ENCODE measurements at places on chromosomes 2 and 18. TPM values are rescaled to one million over a fixed set of nuclear protein-coding genes. Genes with fewer than 3 reads are reported as not detected.

DNA sequence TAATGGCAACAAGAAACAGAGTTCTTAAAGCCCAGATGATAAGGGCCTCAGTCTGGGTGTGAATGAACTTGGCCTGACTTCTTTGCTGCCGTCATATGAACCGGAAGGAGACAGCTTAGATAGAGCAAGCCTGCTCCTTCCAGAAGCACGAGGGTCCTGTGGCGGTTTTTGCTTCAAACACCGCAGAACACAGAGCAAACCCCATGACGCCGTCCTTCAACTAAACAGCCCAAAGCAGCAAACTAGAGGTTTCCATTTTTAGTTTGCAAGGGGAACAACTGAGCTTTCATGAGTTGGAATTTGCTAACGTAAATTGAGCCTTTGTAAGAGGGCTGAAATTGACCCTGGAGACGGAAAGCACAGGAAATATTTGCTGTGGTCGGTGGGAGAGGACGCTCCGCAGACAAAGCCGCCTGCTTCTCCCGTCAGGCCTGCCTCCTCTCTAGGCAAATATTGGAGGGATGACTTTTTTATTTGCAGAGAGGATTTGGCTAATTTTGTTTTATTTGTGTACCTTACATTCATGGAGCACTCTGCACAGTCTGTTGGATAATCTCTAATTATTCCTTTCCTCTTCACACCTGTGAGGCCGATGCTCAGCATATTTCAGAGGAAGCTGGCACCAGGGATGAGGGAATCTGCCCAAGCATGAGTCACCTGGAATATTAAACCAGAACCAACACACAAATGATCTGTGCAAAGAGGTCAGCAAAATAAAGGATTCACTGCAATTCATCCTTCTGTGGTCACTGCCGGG lies 134.0 kb upstream of the NCK2 start:
- H3K4me3 ChIP-seq = no peak overlapping the region
- H3K27me3 ChIP-seq = no peaks in the 10 kb centered on the region
- H3K4me1 ChIP-seq = no peaks in the 10 kb centered on the region

DNA sequence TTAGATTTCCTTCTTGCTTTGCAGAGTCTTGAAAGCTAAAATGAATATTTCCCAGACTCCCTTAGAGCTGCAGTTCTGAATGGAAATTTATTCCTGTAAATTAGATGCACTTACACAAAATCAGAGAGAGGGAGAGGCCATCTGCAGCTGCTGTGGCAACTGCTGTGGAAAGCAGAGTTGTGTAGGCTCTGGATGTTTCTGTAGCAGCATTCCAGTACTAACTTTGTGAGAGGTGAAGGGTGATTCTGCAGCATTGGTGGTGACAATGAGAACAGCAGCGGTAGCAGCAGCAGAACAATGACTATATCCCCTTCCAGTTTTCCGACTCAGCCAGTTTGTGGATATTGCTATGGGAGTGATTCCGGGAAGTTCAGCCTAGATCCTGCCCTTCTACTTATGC lies 433.0 kb upstream of the REG3G start:
- no peak overlapping the region for H3K27ac ChIP-seq
- H3K4me3 ChIP-seq = no peak overlapping the region
- no peaks in the 10 kb centered on the region for H3K4me1 ChIP-seq
- H3K36me3 ChIP-seq = no peaks in the 10 kb centered on the region

DNA sequence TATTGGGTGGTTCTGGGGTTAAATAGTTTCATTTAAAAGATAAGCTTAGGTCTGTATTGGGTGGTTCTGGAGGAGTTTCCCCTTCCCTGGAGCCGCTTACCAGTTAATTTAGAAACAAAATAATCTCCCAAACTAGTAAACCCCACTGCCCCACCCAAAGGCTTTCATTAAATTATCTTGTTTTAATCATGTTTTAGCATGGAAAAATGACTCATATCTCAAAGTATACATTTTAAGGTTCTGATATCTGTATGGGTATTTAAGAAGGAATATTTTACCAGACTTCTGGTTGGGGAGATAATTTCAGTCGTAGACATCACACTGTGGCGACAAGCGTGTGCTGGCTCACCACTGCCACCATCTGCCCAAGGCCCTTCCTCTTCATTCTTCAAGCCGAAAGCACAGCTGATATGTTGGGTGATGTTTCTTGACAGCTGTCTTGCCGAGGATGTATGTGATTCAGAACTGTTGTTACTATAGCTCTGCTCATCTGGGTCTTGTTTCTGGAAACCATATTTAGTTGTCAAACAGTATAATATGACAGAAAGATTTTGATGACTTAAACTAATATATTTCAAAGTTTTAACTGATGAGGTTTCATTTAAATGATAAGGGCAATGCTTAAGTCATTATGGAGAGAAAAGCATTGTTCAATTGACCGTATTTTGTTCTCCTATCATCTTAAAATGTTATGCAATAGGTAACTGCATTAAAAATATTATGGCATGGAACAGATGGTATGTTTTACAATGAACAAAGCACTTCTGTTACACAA lies 5.1 kb downstream of the FIGLA start:
- no peak overlapping the region for H3K4me3 ChIP-seq
- H3K36me3 ChIP-seq = no peaks in the 10 kb centered on the region
- H3K4me1 ChIP-seq = peaks cover 6% of the 10 kb centered on the region
- H3K27ac ChIP-seq = no peak overlapping the region
- DNase-seq = no peak

- no peak for DNase-seq
- H3K27ac ChIP-seq = no peak overlapping the region
- no peak overlapping the region for H3K4me3 ChIP-seq
- H3K27me3 ChIP-seq = peaks cover 7% of the 10 kb centered on the region
Measured at GRCh38 chr2:197661626-197662025, 13.8 kb downstream of the RFTN2 start.

DNA sequence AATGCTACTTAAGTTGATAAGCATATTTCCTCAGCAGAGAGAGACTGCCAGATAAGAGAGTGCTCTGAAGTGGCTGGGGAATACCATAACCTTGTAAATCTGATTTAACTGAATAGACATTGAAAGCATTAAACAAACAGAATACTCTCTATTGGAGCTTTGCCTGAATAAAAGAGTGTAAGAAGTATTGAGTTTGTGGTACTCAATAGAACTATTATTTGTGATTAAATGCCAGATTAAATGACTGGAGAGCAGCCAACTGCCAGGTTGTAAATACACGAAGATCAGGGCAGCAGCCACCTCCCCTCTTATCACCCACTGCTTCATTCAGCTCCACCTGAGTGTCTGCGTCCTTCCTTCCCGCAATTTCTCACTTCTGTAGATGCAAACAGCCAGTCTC lies 373.6 kb downstream of the DCDC2C start:
- no peak for DNase-seq
- no peak overlapping the region for H3K4me3 ChIP-seq
- no peaks in the 10 kb centered on the region for H3K36me3 ChIP-seq
- H3K4me1 ChIP-seq = no peaks in the 10 kb centered on the region

DNA sequence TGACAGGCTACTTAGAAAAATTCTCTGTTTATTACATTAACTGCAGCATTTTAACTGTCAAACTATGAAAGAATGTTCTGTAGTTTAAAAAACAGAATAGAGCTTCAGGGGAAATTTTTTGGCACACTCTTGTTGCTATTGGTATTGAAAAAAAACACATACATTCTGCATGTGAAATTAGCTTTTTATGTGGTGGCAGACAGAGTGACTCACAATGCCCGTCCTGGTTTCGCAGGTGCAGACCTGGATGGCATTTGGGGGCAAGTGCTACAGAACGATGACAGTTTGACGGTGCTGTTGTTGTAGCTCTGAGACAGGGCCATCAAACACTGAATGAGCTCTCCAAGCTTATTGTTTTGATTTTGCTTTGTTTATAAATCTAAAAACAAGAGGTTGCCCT lies 105.0 kb upstream of the MAP3K20 start:
- H3K36me3 ChIP-seq = no peaks in the 10 kb centered on the region
- no peak for DNase-seq
- peaks cover 39% of the 10 kb centered on the region for H3K27me3 ChIP-seq
- H3K27ac ChIP-seq = no peak overlapping the region
- no peak overlapping the region for H3K4me3 ChIP-seq

DNA sequence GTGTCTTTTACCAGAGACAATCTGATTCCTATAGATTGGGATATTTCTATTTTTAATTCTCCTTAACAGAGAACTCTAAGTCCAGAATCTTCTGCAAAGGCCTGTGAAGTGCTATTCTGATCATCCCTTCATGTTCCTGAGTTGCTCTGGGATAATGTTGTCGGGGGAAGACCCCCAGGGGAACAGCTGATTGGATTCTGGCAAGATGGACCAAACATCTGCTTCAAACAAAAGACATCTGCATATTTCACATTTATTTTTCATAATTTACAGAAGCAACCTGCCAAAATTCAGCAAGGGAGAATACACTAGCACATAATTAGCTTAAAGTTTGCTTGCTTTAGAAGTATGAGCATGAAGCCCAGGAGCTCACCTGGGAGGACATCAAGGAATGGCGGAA lies 116.0 kb upstream of the ETAA1 start:
- H3K4me1 ChIP-seq = no peaks in the 10 kb centered on the region
- H3K27ac ChIP-seq = no peak overlapping the region
- no peak overlapping the region for H3K4me3 ChIP-seq
- H3K36me3 ChIP-seq = no peaks in the 10 kb centered on the region

GRCh38 chr2:17610521-17610920 lies 70.0 kb downstream of the VSNL1 start:
- H3K36me3 ChIP-seq = no peaks in the 10 kb centered on the region
- H3K27me3 ChIP-seq = peaks cover 33% of the 10 kb centered on the region
- DNase-seq = no peak
- H3K27ac ChIP-seq = no peak overlapping the region

DNA sequence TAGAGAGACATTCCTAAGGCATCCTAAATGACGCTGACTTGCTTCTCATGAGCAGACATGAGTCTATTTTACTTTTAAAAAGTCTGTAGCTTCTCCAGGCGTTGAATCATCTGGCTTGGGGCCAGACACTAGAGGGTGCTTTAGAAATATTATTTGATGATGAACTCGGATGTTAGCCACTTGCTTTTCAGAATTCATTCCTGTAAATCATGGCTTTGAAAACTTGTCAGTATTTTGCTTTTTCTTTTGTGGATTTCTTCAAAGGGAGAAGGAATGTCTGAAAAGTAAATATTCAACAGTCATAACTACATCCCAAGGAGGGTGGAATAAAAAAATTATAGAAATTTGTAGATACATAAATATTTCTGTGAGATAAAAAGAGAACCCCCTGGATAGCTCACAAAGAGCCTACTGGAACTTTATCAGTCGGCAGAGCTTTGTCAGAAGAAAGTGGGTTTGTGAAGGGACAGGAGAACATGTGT lies 370.8 kb downstream of the OSR1 start:
- no peaks in the 10 kb centered on the region for H3K4me1 ChIP-seq
- DNase-seq = no peak
- H3K36me3 ChIP-seq = no peaks in the 10 kb centered on the region
- H3K27me3 ChIP-seq = no peaks in the 10 kb centered on the region
- H3K4me3 ChIP-seq = no peak overlapping the region

- H3K4me1 ChIP-seq = peaks cover 53% of the 10 kb centered on the region
- H3K27me3 ChIP-seq = no peaks in the 10 kb centered on the region
- no peaks in the 10 kb centered on the region for H3K36me3 ChIP-seq
- no peak for DNase-seq
Measured at GRCh38 chr2:230714136-230714480, 1.5 kb downstream of the CAB39 start.

DNA sequence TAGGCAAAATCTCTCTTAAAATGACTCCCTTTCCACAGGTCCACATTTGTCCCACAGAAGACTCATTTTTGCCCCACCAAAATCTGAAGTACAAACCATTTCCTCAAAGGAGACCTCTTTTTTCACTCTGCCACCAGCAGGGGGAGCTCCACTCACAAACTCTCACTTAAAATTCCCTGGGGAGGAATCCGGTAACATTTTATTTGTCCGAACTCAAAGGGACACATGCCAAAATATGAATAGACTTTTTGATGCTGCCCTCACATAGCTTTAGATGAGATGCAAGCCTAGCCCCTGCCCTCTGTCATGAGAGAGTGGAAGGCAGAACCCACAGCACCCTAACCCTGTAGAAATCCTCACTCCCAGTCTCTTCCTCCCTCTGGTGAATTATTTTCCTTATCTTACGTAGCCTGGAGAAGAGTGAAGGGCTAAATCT lies 57.1 kb downstream of the RMDN2 start:
- no peaks in the 10 kb centered on the region for H3K27me3 ChIP-seq
- H3K36me3 ChIP-seq = no peaks in the 10 kb centered on the region
- peak; percentile 54 for DNase-seq
- H3K4me3 ChIP-seq = peak overlapping the region; percentile 18
- H3K4me1 ChIP-seq = peaks cover 10% of the 10 kb centered on the region

- peaks cover 34% of the 10 kb centered on the region for H3K4me1 ChIP-seq
- DNase-seq = no peak
- no peaks in the 10 kb centered on the region for H3K36me3 ChIP-seq
- H3K27ac ChIP-seq = peak overlapping the region; percentile 82
- peak overlapping the region; percentile 93 for H3K4me3 ChIP-seq
Measured at GRCh38 chr2:37156071-37156856, 516 bp downstream of the EIF2AK2 start.

DNA sequence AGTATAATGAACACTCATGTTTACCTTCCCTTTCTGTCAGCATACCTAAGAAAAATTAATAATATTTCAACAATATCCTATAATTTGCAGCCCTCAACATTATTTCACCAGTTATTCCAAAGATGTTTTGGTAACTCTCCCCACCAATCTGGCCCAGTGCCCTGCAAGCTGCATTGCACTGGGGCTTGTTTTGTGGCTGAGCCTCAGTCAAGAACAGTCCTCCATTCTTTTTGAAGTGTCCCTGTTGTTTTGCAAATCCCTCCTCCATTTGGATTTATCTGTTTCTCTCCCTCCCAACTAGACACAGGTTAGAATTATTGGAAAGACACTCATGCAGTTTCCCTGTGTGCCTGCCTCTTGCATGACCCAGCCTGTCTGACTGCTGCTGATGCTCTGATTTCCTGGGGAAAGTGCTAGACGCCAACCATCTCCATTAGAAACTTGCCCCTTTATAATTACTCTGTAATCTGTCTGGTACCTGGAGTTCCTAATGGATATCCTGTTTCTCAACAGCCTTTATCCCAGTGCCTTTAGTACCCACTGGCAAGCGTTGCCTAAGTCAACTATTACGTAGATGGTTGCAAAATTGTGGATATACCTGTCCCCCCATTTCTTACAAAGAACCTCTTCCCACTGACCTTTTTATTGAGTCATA lies 60.2 kb downstream of the EIF5B start:
- no peaks in the 10 kb centered on the region for H3K27me3 ChIP-seq
- peaks cover 29% of the 10 kb centered on the region for H3K36me3 ChIP-seq
- H3K4me1 ChIP-seq = no peaks in the 10 kb centered on the region
- peak overlapping the region; percentile 50 for H3K27ac ChIP-seq

Gene MROH2A
- not detected for polyA plus RNA-seq

Gene RBBP8
- 12.3 TPM for polyA plus RNA-seq

Gene NGEF
- polyA plus RNA-seq = 0.74 TPM

Gene FAP
- polyA plus RNA-seq = not detected

Gene CD8B2
- polyA plus RNA-seq = not detected

Gene ABCG8
- polyA plus RNA-seq = not detected

Gene RBM44
- not detected for polyA plus RNA-seq

Gene CD207
- polyA plus RNA-seq = not detected

Gene ADAM23
- 2.4 TPM for polyA plus RNA-seq

Data from naive B cell (primary cell).